ENCODE measurements at places on chromosomes 7 and 10. TPM values are rescaled to one million over a fixed set of nuclear protein-coding genes. Genes with fewer than 3 reads are reported as not detected.

- DNase-seq, result no peak
These were observed 95.2 kb downstream of the DNAJB6 start for GRCh38 chr7:157431951-157432540.

GRCh38 chr10:60870803-60871202, 73.2 kb downstream of the RHOBTB1 start:
- DNase-seq, result no peak

DNA sequence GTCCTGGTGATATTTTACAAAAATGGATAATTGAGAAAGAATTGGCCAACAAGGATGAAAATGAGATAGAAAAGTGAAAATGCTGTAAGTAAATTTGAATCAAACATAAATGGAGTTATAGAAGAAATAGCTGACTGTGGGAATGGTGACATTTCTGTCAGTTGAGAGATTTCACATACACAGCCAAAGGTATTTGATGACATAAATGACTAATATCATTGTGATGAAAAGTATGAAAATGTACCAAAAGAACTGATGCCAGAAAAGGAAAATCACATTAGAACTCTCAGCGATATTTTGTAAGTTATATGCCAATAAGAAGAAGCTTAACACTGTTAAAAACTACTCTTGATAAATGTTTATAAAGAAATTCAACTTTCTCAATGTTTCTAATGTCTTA, 54.9 kb downstream of the TFPI2 start:
- DNase-seq, result no peak

Gene FKBP9
- total RNA-seq, result 112 TPM

DNA sequence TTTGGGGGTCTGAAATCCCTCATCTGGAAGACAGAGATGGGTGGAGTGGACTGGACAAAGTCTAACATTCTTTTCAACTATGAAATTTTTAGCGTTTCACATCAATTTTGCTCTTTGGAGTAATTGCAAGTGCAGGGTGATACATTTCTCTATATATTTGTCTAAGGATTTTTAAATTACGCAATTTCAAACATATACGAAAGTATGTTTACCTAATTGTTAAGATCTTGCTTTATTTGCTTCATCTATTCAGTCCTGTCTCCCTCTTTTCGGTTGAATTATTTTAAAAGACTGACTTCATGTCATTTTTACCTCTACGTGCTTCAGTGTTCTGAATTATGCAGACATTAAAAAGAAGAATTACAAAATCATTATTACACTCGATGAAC, 101.9 kb upstream of the CREB5 start:
- DNase-seq, result no peak

Gene ATXN7L1
- 6.2 TPM for total RNA-seq

GRCh38 chr10:32271617-32272016, 75.3 kb downstream of the EPC1 start:
- no peak for DNase-seq

- DNase-seq, result peak; percentile 47
These were observed 201.5 kb downstream of the LRMDA start for GRCh38 chr10:75632805-75633462.

DNA sequence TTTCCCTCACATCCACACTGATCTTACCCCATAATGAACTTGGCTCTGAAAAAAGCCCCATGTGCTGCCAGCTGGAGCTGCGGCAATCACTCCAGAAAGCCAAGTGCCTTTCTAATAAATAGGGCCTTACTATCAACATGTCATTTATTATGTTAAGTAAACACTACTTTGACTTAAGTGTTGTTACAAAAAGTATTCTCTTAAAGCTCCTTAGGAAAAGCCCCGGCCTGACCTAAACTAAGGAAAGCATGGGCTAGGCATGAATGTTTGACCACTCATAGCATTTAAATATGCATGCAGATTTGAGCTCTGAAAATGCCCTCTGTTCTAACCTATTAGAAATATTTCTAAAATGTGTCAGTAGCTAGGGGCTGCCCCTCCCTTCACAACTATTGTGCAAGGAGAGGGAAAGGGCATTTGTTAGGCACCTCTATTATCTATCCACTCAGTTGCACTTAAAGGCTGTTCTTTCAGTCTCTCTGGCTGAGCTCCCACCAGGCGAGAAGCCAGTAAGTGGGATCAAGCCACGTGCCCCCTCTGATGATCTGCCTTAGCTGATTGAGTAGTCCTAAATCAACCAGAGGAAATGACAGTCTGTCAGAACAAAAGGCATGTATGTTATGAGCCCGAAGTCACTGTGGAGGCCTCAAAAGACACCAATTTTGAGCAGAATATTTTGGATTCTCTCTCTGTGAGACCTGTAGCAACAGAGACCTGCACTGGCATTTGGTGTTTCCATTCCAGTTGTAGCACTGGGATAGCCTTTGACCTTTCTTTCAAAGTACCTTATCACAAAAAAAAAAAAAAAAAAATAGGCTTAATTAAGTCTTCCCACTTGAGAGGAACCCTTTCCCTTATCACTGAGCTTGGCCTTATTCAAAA, 77.1 kb downstream of the ITGB8 start:
- peak; percentile 80 for DNase-seq

GRCh38 chr10:1650542-1651269, 86.6 kb downstream of the ADARB2 start:
- DNase-seq, result no peak

DNA sequence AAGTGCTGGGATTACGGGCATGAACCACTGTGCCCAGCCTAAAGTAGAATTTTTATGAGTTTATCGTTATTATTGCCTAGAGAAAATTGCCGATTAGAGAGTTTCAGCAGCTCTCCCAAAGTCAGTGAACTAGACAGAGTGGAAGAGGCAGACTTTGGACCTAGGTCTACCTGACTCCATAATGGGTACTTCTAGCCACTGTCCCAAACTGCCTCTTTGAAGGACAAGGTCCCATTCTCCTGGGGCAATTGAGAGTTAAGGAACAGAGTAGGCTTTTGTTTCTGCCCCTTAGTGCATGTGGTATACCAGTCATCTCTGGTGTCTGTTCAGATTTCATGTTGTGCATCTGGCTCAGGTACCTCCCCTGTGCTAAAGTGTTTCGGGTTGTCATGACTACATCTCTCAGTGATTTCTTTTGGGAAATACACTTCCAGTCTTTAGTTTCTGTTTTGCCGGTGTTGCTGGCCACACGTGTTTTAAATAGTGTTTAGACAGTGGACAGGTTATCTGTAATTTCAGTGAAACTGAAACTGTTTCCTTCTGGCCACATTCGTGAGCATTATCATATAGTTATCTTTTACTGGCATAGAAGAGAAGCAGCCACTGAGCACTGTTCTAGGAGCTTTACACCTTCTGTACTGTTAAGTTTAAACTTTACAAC, 4.7 kb downstream of the TMEM236 start:
- DNase-seq, result no peak

Gene GPR26
- total RNA-seq, result not detected

Gene SDHAF3
- total RNA-seq, result 20.5 TPM

DNA sequence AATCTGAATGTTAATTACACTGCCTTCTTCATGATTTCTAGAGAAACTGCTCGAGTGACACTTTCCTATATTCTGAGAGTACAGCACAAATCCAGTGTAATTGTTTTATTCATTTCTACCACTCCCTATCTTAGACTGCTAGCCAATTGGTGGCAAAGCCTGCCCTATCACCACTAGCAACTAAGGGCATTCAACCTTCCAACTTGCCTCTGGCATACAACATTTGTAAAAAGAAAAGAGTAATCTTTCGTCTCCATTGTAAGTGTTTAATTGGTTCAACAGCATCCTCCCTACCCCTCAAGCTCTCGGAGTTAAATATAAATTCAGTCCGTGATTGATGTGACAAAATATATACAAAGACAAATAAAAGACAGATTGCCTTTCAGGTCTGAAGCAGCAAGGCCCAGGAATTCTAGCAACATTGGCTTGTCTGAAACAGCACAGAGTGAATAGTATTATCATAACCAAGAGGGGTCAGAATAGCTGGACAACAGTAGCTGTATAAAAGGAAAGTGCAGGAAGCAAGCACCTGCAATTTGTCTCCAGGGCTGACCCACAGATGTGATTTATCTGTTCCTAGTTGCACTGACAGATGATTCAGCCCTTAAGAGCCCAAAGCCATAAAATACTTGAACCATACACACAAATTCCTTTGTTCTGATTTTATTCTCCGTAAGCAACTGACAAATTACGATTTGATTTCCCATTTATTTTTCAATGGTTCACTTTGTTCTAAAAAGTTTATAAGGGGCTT, 47.6 kb upstream of the ANKRD1 start:
- no peak for DNase-seq

DNA sequence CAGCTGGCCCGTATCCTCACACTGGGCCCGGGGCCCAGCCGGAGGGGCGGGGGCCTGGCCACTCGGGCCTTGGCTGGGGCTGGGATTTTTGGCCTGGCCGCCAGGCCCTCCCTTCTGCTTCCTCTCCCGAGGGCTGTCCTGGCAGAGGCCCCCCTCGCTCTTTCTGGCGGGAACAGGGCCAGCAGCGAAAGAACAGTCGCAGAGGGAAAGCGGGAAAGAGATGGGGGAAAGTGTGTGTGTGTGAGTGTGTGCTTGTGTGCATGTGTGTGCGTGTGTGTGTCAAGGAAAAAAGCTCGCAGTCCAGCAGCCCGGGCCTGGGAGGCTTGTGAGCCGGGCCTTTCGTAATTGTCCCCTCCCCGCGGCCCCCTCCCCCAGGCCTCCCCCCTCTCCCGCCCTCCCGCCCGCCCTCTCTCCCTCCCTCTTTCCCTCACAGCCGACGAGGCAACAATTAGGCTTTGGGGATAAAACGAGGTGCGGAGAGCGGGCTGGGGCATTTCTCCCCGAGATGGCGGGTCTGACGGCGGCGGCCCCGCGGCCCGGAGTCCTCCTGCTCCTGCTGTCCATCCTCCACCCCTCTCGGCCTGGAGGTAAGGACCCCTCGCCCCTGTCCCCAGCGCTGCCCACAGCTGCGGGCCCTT, at the start of gene ELN:
Gene ELN, plus strand, starts transcription at position 491 of the 638 bp plus-strand sequence. Its CDS starts 15 bp downstream, at position 506.
- DNase-seq, result peak; percentile 89

Gene ZNF488
- total RNA-seq, result 0.05 TPM

GRCh38 chr10:70621503-70622078, 19.1 kb upstream of the PRF1 start:
- no peak for DNase-seq

DNA sequence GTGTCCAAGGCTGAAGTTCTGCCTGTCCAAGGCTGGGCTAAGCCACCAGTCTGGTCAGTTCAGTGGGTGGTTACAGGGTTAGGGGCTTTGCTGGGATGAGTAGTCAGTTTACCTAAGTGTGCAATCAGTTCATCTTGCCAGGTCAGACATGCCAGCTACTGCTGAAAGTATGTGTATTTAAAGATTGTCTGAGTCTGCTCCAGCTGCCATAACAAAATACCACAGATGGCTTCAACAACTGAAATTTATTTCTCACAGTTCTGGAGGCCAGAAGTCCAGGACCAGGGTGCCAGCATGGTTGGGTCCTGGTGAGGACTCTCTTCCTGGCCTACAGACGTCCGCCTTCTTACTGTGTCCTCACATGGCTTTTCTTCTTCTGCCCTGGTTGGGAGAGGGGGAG, 52.4 kb upstream of the TNS3 start:
- no peak for DNase-seq

Gene ZNF479
- total RNA-seq, result not detected

DNA sequence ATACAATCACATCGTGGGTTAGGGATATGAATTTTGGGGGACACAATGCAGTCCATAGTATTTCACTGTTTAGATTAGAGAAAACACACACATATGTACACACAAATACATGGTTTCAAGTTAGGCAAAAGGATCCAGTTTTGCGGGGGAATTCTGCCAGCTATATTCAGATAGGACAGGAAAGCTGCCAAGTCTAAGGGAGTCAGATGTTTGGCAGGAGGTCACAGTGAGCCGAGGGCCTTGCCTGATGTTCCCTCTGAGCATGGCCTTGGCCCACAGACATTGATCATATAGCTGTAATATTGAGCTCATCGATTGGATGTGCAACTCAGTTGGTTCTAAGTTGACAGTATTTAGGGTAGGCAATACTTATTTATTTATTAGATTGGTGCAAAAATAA, 122.8 kb downstream of the ADRA2A start:
- no peak for DNase-seq

DNA sequence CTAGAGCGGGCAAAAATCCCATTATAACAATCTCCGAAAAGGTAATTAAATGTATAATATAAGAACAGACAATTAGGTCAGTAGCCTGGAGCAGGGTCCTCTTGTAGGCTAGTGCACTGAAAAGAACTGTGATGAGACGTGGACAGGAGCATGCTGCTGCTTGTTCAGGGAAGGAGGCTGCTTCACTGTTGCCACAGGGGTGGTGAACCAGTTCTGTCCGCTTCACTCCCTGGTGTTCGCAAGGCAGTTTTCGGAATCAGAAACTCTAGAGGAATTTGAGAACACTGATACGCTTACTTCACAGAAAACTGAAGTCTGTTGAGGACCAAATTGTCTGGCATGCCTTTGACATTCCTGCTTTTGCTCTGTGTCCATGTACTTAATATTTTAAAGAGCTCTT, 17.4 kb downstream of the ZNRF2 start:
- DNase-seq, result no peak

Gene SORBS1
- 896 TPM for total RNA-seq

DNA sequence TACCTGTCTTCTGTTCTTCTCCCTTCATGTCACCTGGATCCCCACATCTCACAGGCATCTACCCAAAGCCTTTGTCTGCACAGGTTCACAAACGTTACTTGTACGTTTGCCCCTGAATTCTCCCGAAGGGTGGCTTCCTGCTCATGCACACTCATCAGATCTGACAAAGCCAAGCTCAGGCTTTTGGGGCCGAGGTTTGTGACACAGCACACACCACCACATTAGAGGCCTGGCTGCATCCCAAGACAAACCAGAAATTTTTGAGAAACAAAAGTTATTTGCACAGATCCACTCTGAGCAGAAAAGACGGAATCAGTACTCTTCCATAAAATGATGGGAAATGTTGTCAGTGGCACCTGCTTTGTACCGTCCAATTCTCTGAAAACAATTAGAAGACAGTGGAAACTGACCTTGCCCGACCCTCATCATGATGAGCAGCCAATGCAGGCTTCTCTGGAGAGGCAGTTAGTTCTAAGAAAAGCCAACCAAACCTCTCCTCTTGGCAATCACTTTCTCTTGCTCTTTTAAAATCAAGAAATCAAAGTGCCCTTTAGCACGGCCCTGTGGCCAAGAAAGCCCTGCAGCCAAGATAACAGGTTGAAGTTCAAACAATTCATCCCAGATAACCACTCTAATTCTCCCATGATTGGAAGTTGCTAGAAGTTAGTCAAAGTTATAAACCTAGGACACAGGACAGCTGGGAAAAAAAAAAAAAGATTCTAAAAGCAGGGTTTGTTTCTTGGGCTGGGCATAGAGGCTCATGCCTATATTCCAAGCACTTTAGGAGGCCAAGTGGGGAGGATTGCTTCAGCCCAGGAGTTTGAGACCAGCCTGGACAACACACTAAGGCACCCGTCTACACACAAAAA, 13.6 kb upstream of the SVIL start:
- no peak for DNase-seq

DNA sequence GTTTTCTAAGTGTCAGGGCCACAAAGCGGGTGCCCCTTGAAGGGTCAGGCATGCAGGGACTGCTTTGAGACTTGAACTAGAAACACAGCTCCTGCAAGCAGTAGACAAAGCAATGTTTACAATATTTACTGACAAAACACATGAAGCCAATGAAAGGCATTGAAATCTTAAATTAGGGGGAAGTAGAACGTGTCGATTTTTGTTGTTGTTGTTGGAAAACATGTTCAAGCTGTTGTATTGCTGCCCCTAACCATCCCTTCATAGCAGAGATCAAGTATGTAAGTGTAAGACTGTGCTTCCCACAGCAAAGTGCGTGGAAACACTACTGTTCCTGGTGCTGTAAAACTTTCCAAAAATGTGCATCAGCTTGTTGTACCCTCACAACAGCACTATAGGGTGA, 131.6 kb upstream of the MGMT start:
- no peak for DNase-seq

- DNase-seq, result no peak
These were observed 235.9 kb upstream of the PRSS1 start for GRCh38 chr7:142513178-142513955.

GRCh38 chr10:30935078-30935477, 96.6 kb downstream of the ZNF438 start:
- no peak for DNase-seq
